ENCODE measurements at places on chromosomes 1 and 21.

DNA sequence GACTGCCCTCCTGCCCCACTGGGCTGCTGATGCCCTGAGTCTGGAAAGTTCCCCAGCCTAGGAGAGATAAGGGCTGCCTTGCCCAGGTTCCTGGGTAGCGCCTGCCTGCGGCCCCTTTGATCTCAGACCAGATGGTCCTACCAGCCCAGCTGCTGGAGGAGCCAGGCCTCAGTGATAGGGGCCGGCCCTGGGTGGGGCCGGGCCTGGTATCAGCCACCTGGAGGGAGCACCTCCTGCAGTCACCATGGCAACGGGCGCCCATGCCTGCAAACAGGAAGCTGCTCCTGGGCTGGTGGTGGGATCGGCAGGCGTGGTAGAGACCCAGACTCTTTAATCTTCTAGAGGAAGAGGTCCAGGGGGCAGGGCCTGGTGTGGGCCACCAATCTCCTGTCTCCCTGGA, 119.7 kb upstream of the WNT4 start:
- peak; percentile 49 for DNase-seq

GRCh38 chr1:197706601-197707000, 68.7 kb downstream of the DENND1B start:
- DNase-seq = no peak

- no peak for DNase-seq
Observed at GRCh38 chr1:200883118-200883517, 10.3 kb downstream of the GPR25 start.

DNA sequence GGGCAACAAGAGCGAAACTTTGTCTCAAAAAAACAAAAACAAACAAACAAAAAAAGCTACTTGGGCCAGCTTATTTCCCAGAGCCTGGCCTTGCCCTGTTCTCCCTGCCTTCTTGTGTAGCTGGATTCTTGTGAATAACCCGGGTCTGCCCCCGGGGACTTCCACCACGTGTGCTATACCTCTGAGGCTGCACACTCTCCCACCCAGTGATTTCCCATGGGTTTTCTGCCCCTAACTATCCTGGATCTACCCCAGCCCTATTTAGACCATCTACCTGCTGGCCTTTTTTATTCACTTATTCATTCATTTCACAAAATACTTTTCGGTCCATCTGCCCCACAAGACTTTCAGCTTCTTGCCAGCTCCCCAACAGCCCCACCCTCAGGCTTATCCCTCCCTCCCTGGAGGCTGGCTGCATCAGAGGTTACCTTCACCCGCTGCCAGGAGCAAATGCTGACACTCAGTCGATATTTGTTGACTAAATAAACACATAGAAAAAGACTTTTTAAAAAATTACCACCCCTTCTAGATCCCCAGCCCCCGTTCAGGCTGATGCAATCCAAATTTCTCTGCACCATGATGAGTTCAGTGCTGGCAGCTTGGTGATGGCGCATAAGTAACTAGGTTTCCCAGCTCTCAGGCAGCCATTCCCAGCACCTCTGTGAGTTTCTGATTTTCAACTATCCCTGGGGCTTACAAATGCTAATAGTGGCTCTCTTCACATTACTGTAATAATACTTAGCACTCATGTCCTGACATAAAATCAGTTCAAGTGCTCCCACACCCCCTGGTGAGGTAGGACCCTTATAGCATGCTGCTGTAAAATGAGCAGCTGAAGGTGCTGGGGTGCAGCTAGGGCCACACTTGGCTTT, 30.7 kb upstream of the TARBP1 start:
- DNase-seq = no peak

DNA sequence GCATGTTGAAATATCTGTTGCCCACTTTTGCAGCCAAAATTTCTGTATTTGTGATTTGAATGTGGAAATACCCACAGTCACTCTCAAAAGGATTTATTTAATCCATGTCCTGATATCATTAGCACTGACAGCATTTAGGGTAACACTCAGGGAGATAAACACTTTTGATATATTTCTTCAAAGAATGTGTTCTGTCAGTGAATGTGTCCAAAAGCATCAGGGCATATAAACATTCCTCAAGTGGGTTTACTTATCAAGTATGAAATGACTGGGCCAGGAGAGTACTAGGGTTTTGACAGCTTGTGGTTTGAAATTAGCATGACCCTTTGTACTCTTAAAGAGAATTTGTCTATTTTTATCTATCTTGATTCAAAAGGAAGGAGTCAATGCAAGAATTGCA, 1302.1 kb upstream of the ADGRL2 start:
- no peak for DNase-seq

- DNase-seq = no peak
Observed at GRCh38 chr1:180631194-180631765, 542 bp upstream of the XPR1 start.

DNA sequence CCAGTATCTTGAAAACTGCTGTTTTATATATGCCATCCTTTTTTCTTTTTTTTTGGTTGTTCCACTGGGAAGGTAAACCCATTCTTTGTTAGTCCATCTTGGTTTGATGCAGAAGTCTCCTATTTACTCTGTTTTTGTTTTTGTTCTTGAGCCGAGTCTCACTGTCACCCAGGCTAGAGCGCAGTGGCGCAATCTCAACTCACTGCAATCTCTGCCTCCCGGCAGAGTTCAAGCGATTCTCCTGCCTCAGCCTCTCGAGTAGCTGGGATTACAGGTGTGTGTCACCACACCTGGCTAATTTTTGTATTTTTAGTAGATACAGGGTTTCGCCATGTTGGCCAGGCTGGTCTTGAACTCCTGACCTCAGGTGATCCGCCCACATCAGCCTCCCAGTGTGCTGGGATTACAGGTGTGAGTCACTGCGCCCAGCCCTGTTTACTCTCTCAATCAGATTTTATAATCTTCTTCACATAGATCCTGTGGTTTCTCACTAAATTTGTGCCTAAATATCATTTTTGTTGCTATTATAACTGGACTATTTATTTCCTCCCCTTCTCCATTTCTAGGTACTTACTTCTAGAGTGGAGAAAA, 12.5 kb downstream of the SYF2 start:
- no peak for DNase-seq

GRCh38 chr1:59046730-59047157, 250.2 kb upstream of the FGGY start:
- no peak for DNase-seq

GRCh38 chr1:222821239-222821638, 6.4 kb downstream of the DISP1 start:
- DNase-seq = no peak

DNA sequence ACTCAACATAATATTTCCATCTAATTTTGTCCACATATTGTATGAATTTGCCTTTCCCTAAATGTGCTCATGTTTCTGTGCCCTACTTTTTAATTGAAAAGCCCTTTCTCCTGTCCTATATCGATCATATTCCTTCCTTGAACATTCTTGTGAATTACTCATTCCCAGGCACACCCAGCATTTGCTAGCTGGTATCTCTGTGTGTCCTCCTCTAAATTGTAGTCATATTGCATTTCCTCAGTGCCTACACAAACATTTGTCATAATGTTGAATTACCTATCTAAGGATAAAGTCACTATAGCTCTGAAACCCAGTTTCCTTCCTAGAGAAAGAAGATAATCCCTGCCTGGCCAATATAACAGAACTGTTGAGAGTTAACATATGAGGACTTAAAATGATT, 39.6 kb upstream of the TBX15 start:
- DNase-seq = no peak

DNA sequence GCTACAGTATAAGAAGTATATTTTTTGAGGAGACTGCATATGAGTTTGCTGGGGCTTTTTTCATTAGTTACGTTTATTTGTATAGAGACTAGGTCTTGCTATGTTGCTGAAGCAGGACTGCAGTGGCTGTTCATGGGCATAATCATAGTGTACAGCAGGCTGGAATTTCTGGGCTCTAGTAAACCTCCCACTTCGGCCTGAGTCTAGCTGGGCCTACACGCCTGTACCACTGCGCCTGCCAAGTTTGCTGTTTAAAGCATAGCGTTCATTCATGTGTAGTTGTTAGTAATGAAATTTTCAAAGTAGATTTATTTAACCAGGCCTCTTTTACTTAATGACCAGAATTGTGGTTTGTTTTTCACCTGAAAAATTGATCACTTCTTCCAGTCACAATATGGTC, 33.8 kb downstream of the HS2ST1 start:
- no peak for DNase-seq

- DNase-seq = peak; percentile 70
Observed at GRCh38 chr1:223393275-223394214, at the start of gene CCDC185. Gene CCDC185, plus strand, starts transcription at chr1:223393415. Its CDS starts 61 bp downstream, at chr1:223393476.

DNA sequence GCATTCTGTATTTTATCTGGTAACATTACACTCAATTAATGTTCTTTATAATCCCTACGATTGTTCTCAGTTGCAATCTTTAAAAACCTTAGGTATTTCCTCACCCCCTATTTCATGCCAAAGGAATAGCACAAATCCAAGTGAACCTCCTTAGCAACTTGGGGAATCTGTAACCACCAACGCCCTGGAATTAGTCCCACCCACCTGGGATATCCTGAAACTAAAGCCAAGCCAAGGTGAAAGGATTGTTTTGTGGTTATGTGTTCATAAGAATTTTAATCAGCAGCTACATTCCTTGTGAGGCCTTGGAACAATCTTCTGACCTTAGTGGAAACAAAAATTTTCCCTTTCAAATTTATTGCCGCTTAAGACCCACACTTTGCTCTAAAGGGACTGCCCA, 908.7 kb downstream of the TTLL7 start:
- no peak for DNase-seq

- peak; percentile 6 for DNase-seq
Observed at GRCh38 chr1:7150724-7151280, 365.5 kb downstream of the CAMTA1 start.

- DNase-seq = no peak
Observed at GRCh38 chr1:236800002-236800620, 5.0 kb downstream of the MTR start.

DNA sequence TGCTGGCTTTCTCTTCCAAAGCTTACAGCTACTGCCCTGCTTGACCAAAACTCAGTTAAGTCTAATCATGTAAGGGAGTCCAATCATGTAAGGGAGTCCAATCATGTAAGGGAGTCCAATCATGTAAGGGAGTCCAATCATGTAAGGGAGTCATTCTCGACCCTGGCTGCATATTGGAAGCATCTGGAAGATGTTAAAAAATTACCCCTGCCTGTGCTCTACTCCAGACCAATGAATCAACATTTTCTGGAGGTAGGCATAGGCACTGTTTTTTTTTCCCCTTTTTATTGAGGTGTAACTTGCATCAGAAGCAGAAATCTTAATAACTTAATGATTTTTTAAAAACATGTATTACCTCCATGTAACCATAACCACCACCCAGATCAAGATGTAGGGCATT, 9.4 kb downstream of the PIGP start:
- no peak for DNase-seq

DNA sequence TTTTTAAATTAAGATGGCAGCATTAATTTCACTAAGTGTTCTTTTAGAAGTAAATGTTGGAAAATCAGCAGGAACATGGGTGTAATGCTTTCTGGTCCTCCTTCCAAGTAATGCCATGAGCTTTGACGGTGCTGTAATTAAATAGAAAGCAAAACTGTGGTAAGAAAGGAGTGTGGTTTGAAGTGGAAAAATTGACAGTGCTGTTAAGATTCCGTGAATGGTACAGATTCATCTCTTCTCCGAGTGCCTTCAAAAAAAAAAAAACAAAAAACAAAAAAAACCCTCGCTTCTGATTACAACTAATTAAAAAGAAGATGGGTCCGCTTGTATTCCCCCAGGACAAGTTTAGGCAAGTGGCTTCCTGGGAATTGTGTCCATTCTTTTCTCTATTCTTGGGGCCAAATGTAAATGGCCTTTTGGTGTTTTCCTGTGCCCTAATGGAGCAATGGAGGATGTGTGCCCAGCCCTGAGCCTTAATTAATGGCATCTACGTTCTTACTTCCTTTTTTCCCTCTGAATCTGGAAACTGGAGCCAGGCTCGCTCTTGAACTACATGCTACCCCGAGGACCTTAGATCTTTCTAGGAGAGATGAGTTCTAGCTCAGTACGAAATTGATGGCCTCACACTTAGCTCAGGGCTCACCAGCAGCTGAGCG, 5.1 kb downstream of the LMO4 start:
- DNase-seq = no peak

DNA sequence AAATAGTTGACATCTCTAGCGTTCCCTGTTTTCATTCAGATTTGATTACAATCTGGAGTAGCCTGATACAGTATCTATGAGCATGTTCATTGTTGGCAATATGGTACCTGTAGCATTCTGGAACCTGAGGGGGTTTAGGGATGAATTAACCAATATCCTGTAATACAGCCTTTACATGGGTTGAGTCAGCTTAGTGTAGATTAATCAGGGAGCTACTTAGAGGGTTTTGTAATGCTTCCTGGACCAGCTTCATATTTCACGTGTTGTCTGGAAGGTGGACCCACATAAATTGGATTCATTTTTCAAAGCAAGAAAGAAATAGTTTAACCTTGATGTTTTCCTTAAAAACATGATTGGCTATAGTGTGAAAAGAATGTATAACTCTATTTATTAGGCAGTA, 3.6 kb downstream of the OTUD3 start:
- DNase-seq = no peak

DNA sequence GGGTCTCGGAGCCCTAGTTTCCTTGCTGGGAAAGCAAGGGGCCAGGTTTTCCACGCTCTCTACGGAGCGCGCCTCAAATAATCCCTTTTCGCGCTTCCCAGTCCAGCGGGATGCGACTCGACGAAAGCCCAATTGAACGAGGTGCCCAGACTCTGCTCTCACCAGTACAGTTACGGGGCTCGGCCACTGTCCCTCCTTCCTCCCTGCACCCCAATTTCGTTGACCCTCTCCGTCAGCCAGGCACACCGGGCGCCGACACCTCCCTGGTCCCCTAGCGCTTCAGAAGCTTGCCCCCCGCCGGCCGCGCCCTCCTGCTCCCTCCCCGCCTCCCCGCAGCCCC, 389 bp downstream of the SEMA6C start:
- peak; percentile 62 for DNase-seq

- peak; percentile 79 for DNase-seq
Observed at GRCh38 chr21:36320421-36321324, 676 bp downstream of the MORC3 start.

- DNase-seq = peak; percentile 63
Observed at GRCh38 chr1:208154040-208154439, 90.1 kb downstream of the PLXNA2 start.

DNA sequence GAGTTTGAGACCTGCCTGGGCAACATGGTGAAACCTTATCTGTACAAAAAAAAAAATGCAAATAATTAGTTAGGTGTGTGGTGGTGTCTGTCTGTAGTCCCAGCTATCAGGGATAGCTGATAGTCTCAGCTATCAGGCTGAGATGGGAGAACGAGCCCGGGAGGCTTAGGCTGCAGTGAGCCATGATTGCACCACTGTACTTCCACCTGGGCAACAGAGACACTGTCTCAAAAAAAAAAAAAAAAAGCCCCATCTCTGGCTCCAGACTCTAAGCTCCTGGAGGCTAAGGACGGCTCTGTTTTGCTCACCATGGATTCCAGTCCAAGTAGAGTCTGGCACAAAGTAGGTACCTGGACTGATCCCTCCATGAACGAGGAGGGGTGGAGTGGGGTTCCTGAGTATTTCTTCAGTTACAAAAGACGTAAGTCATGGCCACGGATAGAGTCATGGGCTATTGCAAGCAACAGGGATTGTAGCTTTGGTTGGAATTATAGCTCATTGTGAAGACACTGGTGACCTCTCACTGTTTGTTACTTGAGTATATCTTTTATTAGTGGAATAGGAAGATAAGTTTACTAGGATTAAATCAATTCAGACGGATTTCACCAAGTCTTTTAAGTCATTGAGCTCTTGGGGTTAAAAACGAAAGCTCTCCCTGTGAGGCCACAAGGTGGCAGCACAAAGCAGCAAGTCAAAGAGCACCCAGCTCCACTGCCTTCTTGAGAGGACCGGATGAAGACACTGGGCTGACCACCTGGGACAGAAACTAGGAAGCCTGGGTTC, 35.6 kb upstream of the TMEM61 start:
- peak; percentile 69 for DNase-seq

Data from NCI-H1417 (cell line).